ENCODE measurements at places on chromosomes 12 and 14.

- no peak for DNase-seq
Measured at GRCh38 chr12:1922985-1923384, 4.5 kb upstream of the CACNA2D4 start.

- DNase-seq = no peak
Measured at GRCh38 chr14:52873065-52873464, 77.8 kb downstream of the FERMT2 start.

DNA sequence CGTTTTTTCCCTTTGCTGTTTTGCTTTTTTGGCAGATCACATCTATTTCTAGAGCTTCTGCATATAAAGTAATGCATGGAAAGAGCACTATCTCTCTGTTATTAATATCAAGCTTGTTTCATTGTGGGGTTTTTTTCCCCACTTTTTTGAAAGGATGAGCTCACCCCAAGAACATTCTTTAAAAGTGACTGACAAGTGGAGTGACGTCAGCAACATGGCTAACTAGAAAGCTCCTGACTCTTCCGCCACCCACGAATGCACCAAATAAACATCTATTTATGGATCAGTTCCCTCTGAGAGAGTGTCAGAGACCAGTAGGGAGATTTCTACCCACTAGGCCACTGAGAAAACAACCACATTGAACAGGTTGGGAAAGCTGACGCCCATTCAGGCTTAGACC is 445.4 kb downstream of the GALC start:
- no peak for DNase-seq

- DNase-seq = no peak
Measured at GRCh38 chr14:69355607-69356281, 42.4 kb downstream of the ERH start.

DNA sequence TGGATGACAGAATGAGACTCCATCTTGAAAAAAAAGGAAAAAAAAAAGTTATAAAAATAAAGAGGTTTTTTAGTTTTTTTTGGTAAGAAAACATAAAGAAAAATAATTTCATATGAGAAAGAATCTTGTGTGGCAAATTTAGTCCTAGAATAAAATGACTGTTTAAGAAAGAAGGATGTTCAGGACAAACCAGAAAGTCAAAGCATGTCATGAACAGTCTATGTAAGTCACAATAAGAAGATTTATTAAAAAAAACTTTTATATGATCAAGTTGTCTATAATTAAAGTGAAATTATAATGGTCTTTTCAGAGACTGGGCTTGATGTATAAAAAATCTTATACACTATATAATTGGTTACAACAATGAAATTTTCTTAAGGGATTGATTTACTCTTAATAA is 68.1 kb upstream of the HECTD1 start:
- DNase-seq = no peak

DNA sequence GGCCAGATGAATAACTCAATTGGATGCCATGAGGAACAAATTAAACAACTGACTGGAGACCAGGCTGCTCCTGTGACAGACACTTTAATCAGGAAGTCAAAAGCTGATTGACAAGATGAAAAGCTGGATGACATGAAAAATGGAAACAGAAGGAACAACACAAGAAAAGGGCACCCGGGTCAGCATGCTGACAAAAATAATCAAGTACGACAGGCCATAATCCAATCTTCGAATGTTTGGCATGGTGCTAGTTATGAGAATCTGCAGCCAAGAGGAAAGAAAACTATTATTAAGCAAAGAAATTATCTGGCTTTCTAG is 544.7 kb downstream of the ETNK1 start:
- no peak for DNase-seq

GRCh38 chr14:72709916-72710611 is 183.8 kb downstream of the DPF3 start:
- no peak for DNase-seq

- no peak for DNase-seq
Measured at GRCh38 chr14:104196461-104197140, 58.2 kb downstream of the KIF26A start.

GRCh38 chr12:114668151-114668885 is 15.7 kb downstream of the TBX3 start:
- peak; percentile 58 for DNase-seq

GRCh38 chr14:101196795-101197590 is 293.5 kb upstream of the RTL1 start:
- DNase-seq = no peak

DNA sequence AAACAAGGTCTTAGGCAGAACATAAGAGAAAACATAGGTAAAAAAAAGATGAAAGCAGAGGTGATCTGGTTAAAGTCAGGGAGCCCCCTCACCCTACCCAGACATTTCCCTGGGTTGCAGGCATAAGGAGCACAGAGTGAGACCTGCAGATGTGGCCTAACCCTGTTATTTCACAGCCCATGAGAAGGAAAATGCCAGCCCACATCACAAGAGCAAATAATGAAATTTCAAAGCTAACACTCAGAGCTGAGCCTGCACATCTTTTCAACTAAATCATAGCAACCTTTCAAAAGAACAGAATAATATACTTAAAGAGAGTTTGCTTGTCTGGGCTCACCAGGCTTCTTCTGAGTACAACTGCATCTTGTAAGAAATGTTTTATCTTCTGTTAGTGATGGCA is 295.4 kb downstream of the RPAP3 start:
- peak; percentile 49 for DNase-seq

DNA sequence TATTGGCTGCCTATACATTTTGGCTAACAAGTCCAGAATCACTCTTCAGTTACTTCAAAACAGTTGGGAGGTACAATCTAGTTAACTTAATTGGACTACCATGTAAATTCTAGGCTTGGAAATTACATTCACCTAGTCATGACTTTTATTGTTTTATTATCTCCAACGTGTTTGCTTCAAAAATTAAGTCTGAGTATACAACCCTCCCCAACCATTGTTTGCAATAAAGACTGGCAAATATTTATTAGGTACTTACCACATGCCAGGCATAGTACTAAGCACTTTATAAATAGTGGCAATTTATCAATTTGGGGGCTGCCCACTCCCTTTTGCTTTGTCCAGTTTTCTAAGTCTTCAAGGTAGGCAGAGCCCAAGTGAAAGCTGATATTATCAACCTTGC is 30.3 kb downstream of the TXNDC16 start:
- no peak for DNase-seq

GRCh38 chr12:1130571-1130970 is 139.5 kb downstream of the ERC1 start:
- DNase-seq = no peak

DNA sequence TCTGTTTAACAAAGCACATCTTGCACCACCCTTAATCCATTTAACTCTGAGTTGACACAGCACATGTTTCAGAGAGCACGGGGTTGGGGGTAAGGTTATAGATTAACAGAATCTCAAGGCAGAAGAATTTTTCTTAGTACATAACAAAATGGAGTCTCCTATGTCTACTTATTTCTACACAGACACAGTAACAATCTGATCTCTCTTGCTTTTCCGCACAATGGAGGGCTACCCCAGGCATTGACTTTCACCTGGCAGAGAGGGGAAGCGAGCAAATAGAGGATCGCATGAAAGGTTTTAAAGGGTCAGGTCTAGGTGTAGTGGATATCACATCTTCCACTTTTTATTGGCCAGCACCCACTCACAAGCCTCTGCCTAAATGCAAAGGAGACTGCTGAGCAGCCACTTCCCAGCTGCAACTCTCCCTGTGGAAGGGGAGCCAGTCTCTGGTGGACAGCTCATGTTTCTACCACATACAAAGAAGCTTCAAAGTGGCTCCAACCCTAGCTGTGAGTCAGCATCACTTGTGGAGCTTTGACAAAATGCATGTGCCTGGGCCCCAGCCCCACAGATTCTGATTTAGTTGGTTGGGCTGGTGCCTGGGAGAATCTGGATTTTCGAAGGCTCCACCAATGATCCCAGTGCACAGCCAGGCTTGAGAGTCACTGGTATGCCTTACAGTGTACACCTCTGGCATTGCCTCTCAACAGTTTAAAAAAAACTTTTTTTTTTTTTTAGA is 7.2 kb upstream of the FNTB start:
- no peak for DNase-seq

GRCh38 chr12:127473766-127474165 is 793.2 kb upstream of the TMEM132C start:
- no peak for DNase-seq

DNA sequence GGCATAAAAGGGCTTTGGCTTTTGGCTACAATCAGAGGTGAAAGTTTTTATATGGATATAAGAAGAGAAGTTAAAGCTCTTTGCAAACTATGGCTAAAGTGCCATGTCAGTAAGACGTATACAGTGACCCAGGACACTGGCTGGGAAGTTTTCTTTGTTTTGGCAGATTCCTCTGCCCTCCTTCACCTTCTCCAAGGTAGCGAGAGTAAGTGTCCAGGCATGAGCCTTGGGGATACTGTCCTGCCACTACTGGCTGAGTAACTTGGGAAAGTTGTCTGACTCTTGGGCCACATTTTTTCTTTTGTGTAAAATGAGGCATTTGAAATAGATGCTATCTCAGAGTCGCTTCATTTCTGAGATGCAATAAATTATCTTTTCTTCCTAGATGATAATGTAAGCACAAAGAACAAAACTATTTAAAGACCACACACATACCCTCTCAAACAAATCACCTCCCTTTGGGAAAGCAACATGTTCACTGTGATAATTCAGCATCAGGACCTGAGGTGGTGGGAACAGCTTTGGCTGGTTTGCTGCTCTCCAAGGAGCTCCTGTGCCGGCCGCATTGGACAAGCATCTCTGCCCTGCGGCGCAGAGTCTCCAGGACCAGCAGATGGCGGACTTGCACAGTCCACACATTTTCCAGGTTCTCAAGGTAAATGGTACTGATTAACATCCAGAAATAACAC is 106.3 kb downstream of the PTCSC3 start:
- peak; percentile 78 for DNase-seq

GRCh38 chr14:51859131-51859530 is 1.3 kb upstream of the GNG2 start:
- peak; percentile 52 for DNase-seq

DNA sequence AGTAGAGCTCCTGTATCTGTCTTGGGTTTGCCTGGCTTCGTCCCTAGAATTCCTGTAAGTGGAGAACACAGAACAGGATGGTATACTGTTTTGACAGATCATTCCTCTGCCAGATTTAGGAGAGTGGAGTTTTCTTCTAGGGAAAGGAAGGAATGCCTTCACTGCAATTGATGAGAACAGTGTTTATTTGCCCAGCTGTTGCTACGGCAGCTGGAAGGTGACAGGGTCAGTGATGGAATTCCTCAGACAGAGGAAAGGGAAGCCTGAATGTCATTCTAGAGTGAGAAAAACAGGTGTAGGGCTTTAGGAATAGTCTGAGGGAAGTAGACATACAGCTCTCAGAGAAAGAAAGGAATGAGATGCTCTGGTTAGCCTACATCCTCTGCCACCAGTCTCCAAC is 11.7 kb downstream of the CSRNP2 start:
- DNase-seq = no peak

DNA sequence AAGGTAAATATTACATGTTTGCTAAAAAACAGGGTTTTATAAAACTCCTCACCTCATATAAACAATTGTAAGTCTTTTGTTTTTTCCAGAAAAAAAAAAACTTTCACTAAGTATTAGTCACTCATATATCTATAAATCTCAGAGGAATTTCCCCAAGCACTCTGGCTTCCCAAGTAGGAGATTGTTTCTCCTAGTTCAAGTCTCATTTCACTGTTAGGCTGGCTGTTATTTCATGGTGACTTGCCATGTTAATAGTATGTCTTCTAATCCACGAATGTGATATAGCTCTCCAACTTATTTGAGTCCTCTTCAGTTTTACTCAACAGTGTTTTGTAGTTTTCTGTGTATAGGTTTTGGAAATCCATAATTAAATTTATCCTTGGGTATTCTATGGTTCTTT is 61.6 kb downstream of the CAPZA3 start:
- no peak for DNase-seq

DNA sequence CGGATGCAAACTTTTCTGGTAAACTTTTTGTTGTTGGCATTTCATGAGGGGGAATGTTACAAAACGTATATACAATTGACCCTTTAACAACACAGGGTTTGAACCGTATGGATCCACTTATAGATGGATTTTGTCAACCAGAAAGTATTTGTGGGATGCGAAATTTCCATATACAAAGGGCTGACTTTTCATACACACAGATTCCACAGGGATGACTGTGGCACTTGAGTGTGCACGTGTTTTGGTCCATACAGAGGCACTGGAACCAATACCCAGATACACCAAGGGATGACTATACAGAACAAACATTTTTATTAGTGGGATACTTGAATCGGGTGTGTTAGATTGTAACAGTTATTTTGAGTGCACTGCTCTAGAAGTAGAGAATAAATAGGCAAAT is 29.8 kb upstream of the CCT2 start:
- DNase-seq = no peak

DNA sequence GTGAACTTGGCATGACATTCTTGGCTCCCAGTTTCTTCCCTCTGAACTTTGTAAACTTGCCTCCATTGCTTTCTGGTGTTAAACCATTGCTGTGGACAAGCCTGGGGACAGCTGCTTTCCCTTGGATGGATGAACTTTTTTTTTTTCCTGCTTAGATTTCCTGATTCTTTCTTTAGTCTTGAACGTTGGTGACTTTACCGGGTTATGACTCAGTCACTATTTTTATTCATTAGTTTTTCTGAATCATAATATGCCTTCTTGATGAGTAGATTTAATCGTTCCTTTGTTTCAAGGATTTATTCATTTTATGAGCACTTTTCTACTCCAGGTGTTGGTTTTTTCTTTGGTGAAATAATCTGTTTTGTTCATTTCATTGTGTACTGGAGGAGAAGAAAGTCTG is 155.0 kb upstream of the RTL1 start:
- no peak for DNase-seq
